ENCODE measurements at places on chromosomes 4 and X. TPM values are rescaled to one million over a fixed set of nuclear protein-coding genes. Genes with fewer than 3 reads are reported as not detected.

Gene RASL11B
- 0.76 TPM for polyA plus RNA-seq

Gene MAGEA10
- polyA plus RNA-seq = not detected

Gene FAT1
- 16.9 TPM for polyA plus RNA-seq

Gene SPIN2B
- polyA plus RNA-seq = 8.7 TPM

Gene GIMD1
- not detected for polyA plus RNA-seq

Gene GNRHR
- not detected for polyA plus RNA-seq

Gene RNF128
- 5.9 TPM for polyA plus RNA-seq

Gene SLC7A11
- polyA plus RNA-seq = 0.47 TPM

Gene AREG
- 0.23 TPM for polyA plus RNA-seq

Gene TMPRSS11E
- polyA plus RNA-seq = 1.0 TPM

Gene MAGEA2B
- polyA plus RNA-seq = not detected

Gene USP17L21
- polyA plus RNA-seq = not detected

Gene FGFR3
- polyA plus RNA-seq = 163 TPM

Gene GPAT3
- polyA plus RNA-seq = 2.0 TPM

GRCh38 chrX:362351-362750 lies 24.4 kb downstream of the PPP2R3B start:
- DNase-seq = no peak

DNA sequence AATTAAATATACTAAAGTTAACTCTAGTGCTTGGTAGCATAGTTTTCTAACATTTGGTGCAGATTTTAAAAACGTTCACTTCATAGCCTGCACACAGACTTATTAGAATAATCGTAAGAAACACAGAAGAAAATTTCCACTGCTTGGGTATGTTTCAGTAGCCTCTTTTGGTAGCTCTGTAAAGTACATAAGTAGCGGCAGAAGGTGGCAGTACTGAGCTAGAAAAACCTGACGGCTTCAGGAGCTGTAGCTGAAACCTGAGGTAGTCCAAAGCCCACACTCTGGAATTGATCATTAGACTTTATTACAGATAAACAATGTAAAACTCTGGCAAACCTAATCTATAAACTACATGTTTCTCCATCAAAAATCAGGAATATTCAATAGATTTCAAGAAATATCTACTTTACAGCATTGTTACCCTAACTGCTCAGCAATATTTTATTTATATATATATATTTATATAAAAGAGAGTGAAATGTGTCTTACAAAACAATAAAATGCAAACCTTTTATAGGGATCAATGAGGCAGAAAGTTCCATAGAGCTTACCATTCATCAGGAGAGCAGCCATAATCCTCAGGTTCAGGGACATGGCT lies 88.2 kb downstream of the ATP8A1 start:
- peak; percentile 71 for DNase-seq

DNA sequence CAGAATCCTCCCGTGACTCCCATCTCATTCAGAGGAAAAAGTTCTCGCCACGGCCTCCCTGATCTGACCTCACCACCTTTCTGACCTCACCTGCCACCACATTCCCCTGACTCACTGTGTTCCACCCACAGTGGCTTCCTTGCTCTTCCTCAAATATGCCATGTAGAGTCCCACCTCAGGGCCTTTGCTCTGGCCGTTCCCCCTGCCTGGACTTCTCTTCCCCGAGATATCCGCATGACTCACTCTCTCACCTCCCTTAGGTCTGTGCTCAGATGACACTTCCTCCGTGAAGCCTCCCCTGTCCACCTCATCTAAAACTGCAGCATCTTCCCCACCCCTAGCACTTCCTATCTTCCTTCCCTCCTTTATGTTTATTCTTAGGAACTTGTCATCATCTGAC lies 7.2 kb upstream of the TSPYL2 start:
- no peak for DNase-seq

- no peak for DNase-seq
These were observed 58.5 kb downstream of the ADD1 start for GRCh38 chr4:2902126-2902525.

DNA sequence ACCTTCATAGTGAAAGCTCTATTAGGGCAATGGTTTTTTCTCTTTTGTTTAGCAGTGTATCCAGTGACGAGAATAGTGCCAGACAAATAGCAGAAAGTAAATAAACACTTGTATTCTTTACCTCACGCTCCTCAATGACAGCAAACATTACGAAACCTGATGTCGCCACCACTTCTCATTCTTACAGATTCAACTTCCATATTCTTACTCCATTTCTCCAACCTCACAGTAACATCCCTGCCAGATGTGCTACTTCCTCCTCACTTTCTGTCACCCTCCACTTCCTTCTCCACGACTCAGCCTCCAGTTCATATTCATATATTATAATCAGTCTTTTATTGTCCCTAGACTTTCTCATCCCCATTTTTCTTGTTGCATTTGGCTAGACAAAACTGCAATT lies 1956.2 kb upstream of the AGA start:
- no peak for DNase-seq

DNA sequence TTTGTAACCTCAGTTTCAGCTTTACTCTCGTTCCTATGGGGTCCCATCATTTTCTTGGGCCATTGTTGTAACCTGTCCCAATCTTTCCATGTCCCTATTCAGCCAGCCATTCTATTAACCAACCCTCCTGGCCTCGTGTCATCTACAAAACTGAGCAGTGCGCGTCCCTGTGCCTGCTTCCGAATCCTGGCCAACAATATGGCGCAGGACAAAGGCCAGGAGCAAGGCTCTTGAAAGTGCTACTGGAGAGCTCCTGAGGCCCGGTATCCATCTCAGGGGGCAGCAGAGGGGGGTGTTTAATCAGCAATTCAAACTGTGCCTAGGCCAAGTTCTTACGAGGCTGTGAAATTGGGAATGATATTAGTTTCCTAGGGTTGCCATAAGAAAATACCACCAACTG lies 41.2 kb upstream of the APLN start:
- no peak for DNase-seq

GRCh38 chrX:137684591-137684990 lies 118.7 kb downstream of the ZIC3 start:
- no peak for DNase-seq

DNA sequence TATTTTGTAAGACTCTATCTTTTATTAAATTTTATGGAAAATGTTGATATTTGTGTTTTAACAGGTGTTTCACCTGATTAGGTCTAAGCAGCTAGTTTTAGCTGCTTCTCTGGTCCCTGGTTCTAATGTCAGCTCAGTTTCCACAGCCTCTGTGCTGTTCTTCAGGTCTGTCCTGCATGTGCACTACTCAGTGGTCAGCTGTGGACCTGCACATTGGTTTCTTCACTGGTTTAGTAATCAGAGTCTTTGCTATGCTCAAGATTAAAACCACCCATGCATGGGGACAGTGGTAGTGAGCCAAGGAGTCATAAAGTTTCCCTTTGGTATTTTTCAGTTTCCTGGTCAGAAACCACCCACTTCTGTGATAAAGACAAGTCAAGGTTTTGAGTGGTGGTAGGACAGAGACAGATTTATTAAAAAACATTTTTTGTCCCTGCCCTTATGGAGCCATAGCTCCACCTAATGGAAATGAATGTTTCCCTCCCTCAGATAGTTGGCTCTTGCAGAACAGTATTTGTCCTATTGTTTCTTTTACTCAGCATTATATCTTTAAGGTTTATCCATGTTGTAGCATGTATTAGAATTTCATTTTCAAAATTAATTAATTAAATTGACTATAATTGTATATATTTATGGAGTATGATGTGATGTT lies 36.8 kb upstream of the VBP1 start:
- DNase-seq = no peak

GRCh38 chr4:69881173-69881773 lies 21.3 kb upstream of the SULT1E1 start:
- no peak for DNase-seq

DNA sequence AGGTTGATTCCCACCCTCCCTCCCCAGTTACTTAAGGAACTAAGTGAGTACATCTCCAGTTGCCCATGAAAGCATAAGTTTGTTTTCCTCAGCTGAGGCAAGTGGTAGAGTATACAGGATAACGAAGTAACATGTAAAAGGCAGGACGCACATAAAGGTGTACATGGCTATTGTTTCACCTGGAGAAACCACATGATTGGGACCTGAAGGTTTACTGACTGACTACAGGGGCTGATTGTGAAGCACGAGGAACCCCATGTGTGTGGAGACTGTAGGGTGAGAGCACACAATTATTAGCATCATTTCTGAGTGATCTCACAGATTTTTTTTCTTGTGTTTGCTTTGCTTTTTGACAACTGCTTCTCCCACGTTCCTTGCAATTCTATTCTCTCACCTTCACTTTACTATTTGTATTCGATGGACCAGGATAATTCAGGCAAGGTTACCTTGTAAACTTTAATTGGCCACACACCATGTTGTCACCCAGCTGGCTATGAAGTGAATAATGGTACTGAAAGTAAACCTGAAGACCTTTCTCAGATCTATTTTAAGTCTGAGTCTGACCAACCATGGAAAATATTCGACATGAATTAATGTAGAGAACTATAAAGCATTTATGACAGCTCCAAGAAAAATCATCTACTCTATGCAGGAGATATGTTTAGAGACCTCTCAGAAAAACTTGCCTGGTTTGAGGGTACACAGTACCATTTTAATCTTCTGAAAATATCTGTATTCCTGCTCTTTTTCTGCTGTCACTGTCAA lies 102.5 kb upstream of the MYOZ2 start:
- no peak for DNase-seq

DNA sequence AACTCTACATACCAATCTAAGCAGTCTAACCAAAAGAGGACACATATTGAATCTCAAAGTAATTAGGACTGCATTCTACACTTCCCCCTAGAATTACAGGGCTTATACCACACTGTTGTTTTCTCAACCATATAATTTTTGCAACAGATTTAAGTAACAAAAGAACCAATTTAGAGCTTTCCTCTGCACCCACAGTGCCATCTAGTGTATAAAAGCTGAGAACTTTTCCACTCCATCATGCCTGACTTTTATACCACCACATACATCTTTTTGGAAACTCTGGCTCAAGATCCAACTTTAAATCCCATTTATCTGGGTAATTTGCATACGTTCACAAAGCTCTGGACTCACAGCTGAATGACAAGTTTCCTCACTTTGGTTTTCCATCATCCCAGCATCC lies 99.5 kb downstream of the EFHC2 start:
- no peak for DNase-seq

GRCh38 chr4:8305851-8306471 lies 36.4 kb downstream of the HTRA3 start:
- no peak for DNase-seq

GRCh38 chrX:30283456-30284200 lies 25.6 kb downstream of the NR0B1 start:
- DNase-seq = no peak

- no peak for DNase-seq
These were observed 118.6 kb upstream of the NEIL3 start for GRCh38 chr4:177190995-177191580.

- DNase-seq = no peak
These were observed 224.4 kb downstream of the CLCN4 start for GRCh38 chrX:10381193-10381592.

DNA sequence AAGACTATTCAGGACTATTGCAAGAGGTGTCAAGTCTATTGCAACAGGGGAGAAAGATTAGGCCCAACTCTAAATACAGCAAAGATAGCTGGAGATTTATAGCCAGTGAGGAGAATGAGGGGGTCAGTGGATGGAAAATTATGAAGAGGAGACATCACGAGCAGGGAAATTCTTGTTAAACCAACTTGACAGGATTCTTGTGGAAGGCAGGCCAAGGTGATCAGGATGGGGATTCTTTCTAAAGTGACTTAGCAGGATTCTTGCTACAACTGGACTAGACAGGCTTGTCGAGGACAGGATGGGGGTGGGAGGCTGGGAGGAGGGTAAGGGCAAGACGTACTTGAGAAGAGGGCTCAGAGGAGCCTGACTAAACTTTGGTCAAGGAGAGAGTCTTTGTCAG lies 89.0 kb downstream of the PHEX start:
- no peak for DNase-seq

DNA sequence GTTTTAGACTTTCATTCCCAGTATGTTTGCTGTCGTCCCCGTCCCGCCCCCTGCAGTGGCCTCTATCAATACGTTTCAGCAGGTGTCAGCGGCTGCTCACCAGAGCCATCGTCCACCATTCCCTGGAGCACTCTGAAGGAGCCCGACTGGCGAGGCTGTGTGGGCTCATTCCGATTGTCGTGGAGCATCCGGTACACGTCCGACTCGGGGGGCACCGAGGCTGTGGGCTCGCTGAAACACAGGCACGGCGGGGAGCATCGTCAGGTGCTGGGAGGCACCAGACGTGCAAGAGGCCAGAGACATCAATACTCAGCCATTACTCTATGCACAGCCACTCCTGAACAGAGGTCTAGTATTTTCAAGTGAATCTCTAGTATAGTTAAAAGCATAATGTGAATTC lies 28.9 kb downstream of the PDLIM3 start:
- DNase-seq = no peak

GRCh38 chrX:148609515-148610327 lies 109.3 kb downstream of the AFF2 start:
- DNase-seq = no peak

- peak; percentile 81 for DNase-seq
These were observed 250 bp downstream of the USP9X start for GRCh38 chrX:41085512-41085877.

- no peak for DNase-seq
These were observed 77.0 kb downstream of the AFAP1 start for GRCh38 chr4:7862561-7863192.

- no peak for DNase-seq
These were observed 78.3 kb upstream of the UNC5C start for GRCh38 chr4:95627024-95627605.

DNA sequence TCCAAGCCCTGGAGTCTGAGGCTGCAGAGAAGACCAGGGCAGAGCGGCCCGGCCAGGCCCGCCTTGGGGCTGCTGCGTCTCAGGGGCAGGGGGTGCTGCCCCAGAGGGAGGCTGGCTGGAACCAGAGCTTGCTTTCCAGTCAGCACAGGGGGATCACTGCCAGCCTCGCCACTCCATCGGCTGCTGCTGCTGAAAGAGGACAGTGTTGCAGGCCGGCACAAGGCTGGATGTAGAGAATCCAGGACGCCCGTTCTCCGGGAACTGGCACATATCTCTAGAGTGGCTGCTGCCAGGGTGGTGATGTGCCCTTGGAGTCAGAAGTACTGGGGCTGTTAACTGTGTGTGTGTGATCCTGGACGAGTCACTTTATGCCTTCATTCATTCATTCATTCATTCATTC lies 31.9 kb upstream of the SORCS2 start:
- DNase-seq = peak; percentile 60

GRCh38 chr4:147370881-147371280 lies 110.0 kb upstream of the EDNRA start:
- no peak for DNase-seq

- no peak for DNase-seq
These were observed 58.3 kb downstream of the MID1IP1 start for GRCh38 chrX:38859602-38860001.
